ENCODE measurements at places on chromosomes 1 and 21.

GRCh38 chr1:203278082-203278884 is 27.0 kb upstream of the BTG2 start:
- peak; percentile 22 for DNase-seq

DNA sequence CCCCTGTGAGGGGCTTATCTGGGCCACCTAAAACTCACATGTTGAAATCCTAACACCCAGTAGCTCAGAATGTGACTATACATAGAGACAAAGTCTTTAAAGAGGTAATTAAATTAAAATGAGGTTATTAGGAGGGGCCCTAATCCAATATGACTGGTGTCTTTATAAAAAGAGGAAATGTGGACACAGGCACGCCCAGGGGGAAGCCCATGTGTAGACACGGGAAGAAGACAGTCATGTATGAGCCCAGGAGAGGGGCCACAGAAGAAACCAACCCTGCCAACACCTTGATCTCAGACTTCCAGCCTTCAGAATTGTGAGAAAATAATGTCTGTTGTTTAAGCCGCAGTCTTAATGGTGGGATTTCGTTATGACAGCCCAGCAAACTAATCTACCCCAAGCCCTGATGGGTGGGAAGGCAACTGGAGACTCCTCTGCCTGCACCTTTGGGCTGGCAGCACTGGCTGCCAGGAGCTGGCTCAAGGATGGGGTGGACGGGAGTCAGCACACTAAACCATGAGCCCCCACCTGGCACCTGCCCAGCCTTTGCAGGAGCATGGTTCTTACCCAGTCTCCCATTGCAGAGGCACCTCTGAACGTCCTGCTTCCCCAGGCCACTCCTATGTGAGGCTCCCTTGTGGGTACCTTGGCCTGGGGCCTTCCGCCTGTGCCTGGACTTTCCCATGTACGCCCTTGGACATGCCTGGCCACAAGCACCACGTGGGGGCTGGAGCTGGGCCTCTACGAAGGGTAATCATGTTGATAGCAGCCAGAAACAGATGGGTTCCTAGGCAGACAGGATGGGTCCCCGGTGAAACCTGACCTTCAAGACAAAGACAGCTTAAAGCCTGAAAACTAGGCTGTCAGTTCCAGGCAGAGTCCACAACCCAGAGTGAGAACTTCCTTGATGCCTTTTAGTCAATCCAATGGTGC is 57.1 kb upstream of the DMRTB1 start:
- no peak for DNase-seq

- no peak for DNase-seq
Measured at GRCh38 chr1:46581681-46582455, 22.2 kb downstream of the MKNK1 start.

GRCh38 chr1:156504438-156504813 is 3.9 kb upstream of the MEF2D start:
- peak; percentile 89 for DNase-seq

Measured in NCI-H1436 treated with DMSO at 0.1 percent for 48 hours (cell line).